ENCODE measurements at places on chromosomes 7 and 10.

DNA sequence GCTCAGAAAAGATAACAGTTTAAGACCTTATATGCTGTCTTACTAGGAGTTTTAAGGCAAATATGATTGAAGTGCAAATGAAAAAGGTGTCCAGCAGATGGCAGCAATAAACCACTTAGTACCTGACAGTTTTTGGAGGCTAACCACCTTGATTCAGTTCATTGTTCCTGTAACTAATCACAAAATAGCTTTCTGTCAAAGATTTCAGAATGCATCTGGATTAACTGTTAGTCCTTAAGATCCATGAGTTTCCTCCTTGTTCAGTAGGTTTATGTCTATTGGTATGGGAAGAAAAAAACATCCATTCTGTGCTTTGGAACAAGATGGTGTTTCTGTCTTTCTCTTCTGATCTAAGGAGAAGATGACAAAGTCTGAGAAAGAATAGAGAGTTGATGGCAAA is 46.6 kb downstream of the CCSER2 start:
- no peak for DNase-seq

DNA sequence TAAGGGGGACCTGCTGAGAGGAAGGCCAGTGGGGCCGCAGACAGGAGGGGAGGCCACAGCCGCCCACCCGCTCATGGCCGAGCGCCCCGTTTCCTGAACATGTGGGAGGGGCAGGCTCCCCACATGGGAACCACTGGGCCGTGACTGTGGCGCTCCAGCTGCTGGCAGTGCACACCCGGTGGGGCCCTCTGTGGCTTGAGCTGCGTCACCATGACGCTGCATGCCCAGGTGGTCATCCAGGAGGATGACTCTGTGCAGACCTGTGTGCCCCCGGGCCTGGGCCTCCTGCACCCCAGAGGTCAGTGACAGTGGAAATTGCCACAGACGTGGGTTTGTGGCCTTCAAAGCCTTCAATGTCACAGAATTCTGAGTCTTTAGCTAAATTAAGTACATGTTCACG is 85.1 kb downstream of the MGMT start:
- DNase-seq, result no peak

DNA sequence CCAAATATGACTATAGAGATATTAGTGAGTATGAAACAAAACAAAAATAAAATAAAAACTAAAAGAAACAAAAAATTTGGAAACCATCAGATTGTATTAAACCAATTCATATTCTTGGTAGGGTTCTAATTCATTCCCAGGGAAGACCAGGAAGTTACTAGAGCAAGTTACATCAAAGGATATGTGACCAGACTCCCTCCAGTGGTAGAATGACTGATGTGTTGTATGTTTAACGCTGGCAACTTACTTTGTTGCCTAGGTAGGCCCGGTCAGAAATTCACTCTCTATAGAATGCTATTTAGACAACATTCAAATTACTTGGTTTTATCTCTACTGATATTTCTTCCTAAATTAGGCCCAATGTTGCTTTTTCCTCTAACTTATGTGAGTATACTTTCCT is 5.2 kb downstream of the PHYHIPL start:
- DNase-seq, result peak; percentile 51

- DNase-seq, result no peak
These were observed 32.5 kb downstream of the CBX3 start for GRCh38 chr7:26233902-26234511.

DNA sequence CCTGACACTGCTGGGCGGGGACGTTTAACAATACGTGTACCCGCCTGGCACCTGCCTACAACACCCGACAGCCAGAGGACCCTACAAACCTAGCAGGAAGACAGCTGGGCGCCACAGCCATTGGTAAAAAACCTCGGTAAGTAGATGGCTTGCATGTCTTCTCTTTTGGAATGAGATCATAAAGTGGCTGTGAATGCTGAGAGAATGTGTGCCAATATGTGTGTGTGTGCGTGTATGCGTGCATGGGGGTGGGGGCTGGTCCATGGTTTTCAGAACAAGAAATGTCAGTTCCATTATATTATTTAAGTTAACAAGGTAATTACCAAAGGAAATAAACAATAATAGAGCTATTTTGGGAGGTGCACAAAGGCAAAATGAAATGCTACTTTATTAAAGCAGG is 39.2 kb downstream of the PAPOLB start:
- no peak for DNase-seq

DNA sequence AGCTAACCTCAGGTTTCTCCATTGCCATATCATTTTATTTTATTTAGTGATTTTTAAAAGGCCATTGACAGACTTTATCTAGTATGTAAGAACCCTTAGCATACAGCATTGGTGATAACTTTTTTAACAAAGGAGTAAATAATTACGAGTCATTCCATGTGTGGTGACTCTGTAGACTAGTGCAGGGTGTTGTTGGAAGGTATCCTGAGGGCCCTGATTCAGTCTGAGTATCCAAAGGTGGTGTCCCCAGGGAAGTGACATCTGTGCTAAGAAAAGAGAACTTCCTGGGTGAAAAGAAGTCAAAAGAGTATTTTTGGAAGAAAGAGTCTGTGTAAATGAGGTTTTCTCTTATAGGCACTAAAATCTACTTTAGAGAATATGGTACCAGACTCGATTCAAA is 308.4 kb downstream of the C7orf25 start:
- DNase-seq, result no peak

- DNase-seq, result no peak
These were observed 60.0 kb downstream of the TYW1 start for GRCh38 chr7:67056683-67057082.

GRCh38 chr7:157637216-157637949 is 300.6 kb downstream of the DNAJB6 start:
- no peak for DNase-seq

- DNase-seq, result no peak
These were observed 435.4 kb downstream of the KIF20B start for GRCh38 chr10:90136731-90137316.

DNA sequence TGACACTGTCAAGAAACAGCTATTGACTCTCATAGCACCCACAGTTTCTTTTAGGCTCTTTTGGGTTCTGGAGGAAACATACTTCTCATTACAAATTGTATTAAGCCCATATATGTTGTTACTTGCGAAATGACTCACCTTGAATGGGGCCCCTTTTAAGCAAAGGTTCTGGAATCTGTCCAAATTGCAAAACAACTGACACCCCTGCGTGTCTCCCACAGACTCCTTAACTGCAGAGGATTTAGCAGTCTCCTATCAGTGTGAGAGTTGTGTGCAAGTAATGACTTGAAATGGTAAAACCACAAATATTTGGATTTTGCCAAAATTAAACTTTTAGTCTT is 192.3 kb downstream of the DNAJC1 start:
- no peak for DNase-seq

GRCh38 chr10:97013568-97013967 is 172.2 kb downstream of the SLIT1 start:
- no peak for DNase-seq

- no peak for DNase-seq
These were observed 6.2 kb downstream of the IL2RA start for GRCh38 chr10:6055929-6056328.

GRCh38 chr10:110013630-110014293 is 6.0 kb downstream of the ADD3 start:
- no peak for DNase-seq

- no peak for DNase-seq
These were observed 402.3 kb upstream of the PCDH15 start for GRCh38 chr10:55203319-55203718.

DNA sequence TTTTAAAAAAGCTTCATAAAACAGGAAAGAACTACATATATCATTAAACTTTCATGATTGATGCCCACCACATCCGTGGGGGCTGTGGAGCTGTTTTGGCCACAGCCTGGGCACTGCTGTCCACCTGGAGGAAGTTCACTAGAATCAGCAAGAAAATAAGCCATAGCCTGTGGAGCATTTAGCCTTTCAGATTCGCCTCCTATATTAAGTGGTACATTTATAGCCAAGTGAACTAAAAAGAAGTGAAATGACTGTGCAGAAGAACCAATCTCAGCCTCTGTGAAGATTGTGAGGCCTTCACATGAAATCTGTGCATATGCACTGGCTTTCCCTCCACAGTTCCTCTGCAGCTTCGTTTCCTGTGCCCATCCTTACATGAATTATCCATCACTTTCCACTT is 23.5 kb downstream of the WNT16 start:
- DNase-seq, result no peak

GRCh38 chr10:77398986-77399755 is 238.4 kb downstream of the KCNMA1 start:
- DNase-seq, result no peak

- no peak for DNase-seq
These were observed 34.5 kb upstream of the PDZD8 start for GRCh38 chr10:117409549-117410305.

- DNase-seq, result no peak
These were observed 66.5 kb downstream of the TNS3 start for GRCh38 chr7:47515305-47515834.

- no peak for DNase-seq
These were observed 86.2 kb downstream of the SLC16A9 start for GRCh38 chr10:59623133-59624121.

DNA sequence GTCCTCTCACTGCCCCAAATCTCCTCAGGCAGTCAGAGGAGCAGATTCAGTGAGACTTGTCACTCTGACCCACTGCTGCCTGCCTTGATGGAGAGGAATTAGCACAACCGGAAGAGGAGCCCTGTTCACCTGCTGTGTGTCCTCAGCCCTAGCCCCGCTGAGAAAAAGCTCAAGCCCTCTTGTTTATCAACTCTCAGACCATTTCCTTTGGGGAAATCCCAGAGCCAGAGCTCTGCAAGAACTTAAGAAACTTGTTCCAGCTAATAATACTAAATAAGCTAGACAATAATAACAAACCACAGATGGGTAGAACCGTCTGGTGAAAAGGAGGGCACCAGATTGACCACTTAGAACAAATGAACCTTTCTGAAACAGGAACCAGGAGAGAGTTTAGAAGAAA is 37.7 kb upstream of the ITGB1 start:
- no peak for DNase-seq

DNA sequence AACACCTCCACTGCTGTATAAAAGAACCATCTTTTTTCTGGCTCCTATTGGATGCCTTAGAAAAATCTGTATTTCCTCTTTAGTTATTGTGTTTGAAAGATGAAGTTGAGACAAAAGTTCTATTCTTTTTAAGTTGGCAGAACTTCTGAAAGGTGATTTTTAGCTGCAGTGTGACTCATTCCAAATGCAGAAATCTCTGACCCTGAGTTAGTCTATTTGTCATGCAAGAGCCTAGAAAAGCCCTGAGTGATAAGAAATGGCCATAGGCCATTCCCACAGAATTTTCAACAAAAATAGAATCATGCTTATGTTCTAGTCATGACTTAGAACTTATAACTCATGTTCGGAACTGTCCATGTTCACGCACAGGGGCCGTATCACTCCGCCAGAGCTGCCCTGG is 89.1 kb downstream of the EGFR start:
- no peak for DNase-seq

DNA sequence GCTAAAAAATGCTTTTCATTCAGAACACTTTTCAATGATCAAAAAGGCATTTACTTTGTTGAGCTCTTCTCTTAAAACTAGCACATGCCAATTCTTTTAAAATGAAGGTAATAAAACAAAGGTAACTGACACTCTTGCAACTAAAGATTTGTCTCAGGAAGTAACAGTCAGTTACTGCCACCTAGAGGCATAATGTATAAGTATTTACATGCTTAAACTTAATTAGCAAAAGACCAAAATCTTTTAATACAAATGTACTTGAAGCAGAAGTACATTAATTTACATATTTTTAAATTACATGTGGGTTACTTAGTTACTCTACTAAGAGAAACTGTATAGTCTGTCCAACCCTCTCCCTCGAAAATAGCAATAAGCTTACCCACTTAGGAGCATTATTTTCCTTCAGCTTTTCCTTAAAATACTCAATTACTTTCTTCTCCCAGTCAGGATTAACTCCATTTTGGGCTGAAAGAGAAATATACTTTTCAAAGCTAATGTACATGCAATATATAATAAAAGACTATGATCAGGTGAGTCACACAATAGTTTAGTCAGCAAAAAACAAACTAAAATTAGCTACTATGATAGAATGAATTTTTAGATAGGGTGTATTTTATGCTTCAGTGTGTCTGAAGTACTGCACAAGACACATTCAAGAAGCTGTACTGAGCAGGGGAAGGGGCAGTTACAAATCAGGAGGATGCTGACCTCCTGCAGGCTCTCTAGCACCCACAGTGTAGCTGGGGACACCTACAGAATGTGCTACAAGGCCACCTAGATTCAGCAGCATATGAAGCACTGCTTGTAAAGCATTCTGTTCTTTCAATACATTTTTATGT is 13.0 kb downstream of the MCMBP start:
- no peak for DNase-seq

- DNase-seq, result no peak
These were observed 116.4 kb upstream of the NOBOX start for GRCh38 chr7:144519925-144520324.

DNA sequence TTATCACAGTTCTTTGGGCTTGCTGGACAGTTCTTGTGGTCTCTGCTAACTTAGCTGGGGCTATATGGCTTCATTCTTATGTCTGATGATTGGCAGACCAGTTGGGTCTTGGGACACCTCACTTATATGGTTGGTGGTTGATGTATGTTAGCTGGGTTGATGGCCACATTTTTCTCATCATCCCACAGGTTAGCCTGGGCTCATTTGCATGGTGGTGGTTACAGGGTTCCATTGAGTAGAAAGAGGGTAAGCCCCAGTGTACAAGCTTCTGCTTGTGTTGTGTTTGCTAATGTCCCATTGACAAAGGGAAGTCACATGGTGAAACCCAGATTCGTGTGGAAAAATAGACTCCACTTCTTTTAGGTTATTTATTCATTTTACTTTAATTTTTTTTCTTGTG is 40.6 kb downstream of the TMEM60 start:
- DNase-seq, result no peak

GRCh38 chr7:16744518-16745250 is 8.9 kb upstream of the TSPAN13 start:
- no peak for DNase-seq

DNA sequence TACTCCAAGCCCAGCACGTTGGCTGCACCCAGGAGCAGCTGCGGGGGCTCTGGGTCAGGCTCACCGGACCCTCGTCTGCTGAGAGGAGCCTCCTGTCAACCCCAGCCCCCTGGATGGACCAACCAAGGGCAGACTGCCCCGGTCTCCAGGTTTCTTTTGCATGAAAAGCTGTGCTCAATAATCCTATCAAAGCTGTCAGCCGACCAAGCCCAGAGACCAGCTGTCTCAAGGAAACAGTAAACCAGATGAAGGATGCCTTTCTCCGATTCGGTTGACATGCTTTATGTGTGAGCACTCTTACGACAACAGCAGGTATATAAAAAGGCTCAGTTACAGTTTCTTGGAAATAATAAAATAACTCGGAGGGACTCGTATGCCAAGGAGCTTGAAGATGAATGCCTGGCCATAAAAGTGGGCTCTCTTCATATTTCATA is 71.6 kb upstream of the BAIAP2L1 start:
- no peak for DNase-seq

GRCh38 chr10:113041841-113042750 is 92.0 kb downstream of the TCF7L2 start:
- no peak for DNase-seq

- DNase-seq, result no peak
These were observed 27.1 kb downstream of the OR9A2 start for GRCh38 chr7:142999793-143000192.

Data from NCI-H446 treated with DMSO at 0.1 percent for 48 hours (cell line).